ENCODE measurements at places on chromosomes 13 and 19. TPM values are rescaled to one million over a fixed set of nuclear protein-coding genes. Genes with fewer than 3 reads are reported as not detected.

DNA sequence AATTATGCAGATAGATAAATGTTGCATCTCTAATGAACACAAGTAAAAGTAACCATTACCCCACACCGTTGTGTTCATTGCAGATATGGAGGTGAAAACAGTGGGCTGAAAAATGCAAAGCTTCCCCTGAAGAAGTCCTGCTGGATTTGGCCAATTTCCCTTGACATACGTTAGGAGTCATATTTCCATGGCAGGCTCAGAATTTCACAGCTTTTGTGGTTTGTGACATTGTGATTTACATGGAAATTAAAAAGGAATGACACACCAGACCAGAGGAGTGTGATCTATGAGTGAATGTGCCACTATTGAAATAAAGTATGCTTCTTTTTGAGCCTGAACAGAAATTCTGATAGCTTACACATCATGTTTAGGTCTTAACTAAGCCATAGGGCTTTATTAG lies 221.1 kb upstream of the TMTC4 start:
- no peak for DNase-seq

DNA sequence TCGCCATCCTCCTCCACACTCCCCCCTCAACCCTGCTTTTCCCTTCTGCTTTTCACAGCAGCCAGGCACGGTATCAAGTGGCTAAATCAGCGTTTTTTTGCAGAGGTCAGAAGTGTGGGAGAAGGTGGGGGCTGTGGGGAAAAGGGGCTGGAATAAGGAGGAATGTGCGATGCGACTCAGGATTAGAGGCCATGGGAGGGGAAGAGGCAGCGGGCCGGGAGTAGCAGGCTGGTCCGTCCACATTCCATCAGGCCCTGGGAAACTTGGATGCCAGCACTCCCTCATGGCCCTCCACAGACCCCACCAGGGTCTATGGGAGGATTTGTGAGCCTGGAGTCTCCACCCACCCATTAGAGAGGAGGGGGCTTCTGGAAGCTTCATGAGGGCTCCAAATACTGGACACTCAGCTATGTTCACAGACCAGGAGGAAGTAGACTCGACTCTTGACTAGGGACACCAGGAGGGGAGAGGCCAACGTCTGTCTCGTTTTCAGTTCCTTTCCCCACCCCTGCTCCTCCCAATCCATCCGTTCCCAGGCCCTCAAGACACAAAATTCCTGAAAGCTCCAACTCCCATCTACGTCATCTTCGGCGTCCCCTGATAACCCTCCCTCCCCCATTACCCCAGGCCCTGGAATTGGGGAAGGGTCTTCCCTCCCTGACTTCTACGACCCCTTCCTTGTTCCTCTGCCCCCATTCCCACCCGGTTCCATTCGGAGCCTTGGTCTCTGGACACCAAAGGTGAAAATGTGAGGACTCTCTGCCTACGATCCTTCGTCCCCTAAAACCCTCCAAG lies 3.3 kb upstream of the KCNC3 start:
- no peak for DNase-seq

GRCh38 chr13:47433461-47434005 lies 536.7 kb upstream of the HTR2A start:
- DNase-seq: no peak

- DNase-seq: no peak
Measured at GRCh38 chr19:19176950-19177349, 6.9 kb upstream of the MEF2B start.

DNA sequence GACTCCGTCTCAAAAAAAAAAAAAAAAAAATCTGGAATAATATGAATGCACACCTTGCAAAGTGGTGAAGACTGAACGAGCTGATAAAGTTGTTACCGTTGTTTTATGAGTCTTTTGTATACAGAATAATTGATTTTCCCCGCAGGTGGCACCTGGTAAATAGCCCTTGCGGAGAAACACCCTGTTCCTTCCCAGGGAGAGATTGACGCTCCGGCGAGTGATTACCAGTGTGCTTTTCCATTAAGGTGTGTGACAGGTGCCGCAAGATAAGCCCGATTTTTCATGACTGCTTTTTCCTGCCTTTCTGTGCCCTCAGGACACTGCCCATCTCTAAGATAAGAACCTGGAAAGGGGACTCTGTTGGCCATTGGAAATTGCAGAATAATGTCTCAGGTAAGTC lies 943 bp downstream of the ZNF302 start:
- DNase-seq: no peak

DNA sequence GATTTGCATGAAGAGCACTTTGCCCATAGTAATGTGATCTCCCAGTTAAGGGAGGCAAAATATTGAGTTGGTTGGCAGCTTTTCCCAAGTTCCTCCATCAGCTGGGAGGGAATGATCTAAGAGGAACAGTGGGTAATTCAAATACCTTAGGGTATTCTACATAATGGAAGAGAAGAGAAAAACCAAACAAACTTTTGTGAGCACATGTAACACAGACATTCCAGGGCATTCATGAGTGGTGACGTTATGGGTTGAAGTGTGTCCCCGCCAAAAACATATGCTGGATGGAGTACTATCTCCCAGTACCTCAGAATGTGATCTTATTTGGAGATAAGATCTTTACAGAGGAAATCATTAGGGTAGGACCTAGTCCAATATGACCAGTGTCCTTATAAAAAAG lies 220.1 kb downstream of the FOXO1 start:
- DNase-seq: no peak

DNA sequence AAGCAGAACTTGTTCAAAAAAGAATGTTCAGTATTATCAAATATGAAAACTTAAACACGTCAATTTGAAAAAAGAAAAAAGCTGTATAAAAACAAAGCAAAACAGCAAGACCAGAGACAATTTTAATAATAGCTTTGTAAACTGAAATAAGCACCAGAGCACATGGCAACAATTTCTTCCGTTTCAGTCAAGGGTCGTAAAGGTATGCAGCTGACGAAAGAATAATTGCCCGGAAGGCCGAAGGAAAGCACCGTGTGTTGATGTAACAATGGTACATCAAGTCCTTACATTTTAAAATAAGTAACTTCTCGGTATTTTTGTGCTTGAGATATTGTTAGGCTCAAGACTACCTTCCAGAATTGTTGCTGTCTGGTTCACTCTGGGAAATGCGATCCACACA lies 1.7 kb downstream of the PROSER1 start:
- DNase-seq: no peak

DNA sequence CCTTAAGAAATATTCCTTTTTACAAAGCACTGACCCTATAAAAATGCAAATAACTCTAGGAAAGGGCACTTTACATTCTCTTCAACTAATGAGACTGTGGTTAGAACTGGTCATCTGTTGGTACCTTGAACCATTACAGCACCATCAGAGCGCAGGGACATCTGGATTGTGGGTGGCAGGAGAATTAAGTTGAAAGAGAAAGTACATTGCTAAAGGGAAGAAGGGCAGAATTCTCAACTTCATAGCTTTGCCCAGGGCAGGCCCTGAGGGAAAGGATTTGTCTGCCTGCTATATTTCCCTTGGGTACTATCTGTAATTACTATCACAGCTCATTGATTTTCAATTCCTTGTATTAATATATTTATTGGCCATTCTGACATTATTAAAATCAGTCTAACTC lies 196.8 kb downstream of the KLF12 start:
- DNase-seq: no peak

GRCh38 chr13:98447881-98448641 lies 128.8 kb downstream of the STK24 start:
- DNase-seq: no peak

Gene DIRAS1
- total RNA-seq: 14.4 TPM

Gene ICAM4
- total RNA-seq: 0.29 TPM

Gene BRCA2
- total RNA-seq: 0.32 TPM

All from esophagus muscularis mucosa (tissue), 4 donors.